Activated CD4-positive, CD25-positive, alpha-beta regulatory T cell treated with anti-CD3 and anti-CD28 coated beads, Interleukin-2, amount 50 U/mL, for 24 hours (primary cell): ENCODE measurements at places on chromosomes 13 and 19.

GRCh38 chr19:16604615-16605014, 23.4 kb downstream of the MED26 start:
- no peak for ATAC-seq

DNA sequence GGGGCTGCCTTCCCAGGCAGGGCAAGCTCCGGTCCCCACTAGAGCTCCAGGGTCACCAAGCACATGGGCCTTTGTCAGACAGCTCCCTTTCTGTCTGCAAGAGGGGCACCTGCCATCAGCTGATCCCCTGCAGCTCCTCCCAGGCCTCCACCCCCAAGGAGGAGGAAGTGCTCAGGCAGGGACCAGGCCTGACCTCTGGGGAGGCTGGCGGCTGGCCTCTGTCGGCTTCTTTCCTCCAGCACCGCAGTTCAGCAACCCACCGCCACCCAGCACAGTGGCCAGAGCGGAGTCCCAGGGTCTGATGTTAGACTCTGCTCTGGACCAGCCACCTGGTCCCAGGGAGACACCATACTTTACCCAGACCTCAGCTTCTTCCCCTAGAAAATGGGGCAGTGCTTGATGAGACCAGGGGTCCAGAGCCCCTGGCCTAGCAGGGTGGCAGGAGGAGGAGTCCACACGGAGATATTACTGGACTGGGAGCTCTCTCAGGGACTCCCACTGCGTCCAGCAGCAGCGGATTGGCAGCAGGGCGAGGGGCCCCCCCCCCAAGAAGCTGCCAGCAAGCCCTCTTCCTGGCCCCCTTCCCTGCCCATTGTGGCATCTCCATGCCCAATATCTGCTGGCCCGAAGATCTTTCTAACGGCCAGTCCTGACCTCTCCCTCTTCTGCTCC, 24.1 kb downstream of the NKPD1 start:
- ATAC-seq = no peak

DNA sequence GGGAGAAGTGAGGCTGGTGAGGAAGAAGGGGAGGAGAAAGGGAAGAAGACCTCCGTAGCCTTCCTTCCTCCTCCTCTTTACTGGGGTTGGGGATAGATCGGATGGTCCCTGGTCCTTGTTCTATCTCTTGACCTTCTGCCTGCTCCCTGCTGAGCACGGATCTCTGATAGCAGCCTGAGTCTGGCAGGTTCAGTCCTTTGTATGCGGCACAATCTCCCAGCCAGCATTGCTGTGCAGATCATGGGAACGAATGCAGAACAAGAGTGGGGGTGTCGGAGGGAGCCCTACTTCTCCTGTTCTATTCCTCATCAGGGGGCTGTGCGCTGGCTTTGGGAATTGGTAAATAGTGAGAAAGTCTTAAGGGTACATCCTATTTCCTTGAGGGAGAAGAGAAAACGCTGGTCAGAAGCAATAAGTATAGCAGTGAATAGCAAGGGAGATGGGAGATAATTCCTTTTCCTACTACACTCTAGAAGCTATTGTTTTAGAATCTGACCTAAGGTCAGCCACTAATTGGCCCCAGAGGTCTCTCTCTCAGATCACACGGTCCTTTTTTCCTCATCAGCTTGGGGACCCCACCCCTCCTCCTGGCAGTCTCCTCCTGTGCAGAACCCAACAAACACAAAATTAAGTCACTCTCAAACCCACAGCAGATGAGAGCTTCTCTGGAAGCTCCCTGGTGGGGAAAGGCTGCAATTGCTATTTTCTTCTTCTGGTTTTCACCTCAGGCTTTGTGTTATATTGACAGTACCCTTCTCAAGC, 41.0 kb downstream of the KL start:
- ATAC-seq = no peak

DNA sequence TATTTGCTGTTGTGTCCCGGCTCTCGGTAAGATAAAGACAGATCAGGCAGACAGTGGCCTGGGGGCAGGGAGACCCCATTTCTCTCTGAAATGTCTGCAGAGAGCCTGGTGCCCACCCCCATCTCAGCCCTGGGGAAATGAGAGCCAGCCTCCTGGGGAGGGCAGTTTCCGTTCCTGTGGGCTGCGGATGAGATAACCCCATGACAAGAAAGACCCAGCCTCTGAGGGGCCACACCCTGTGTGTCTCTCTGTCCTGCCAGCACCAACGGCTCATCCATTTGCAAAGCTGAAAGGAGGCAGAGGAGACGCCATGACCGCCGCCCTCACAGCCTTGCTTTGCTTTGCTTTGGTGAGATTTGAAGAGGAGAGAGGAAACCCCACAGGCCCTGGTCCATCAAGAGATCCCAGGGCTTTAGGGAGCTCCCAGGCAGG, 28.1 kb upstream of the KIR3DL3 start:
- ATAC-seq = no peak

DNA sequence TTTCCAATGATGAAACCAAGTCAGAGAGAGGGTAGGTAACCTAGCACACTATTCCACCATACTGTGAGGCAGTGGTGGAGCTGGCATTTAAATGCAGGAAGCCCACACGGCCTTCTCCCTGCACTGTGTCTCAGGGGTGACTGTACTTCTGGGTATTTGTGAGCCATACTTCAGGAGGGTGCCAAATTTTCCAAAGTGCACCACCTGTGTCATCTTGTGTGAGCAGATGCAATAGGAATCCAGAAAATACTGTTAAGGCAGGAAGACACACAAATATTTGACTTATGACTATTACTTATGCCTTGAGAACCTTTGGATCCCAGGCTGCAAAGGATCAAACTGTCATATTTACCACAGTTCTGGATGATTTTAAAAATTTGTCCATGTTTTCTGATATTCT, 17.3 kb downstream of the ZNF229 start:
- ATAC-seq = no peak

DNA sequence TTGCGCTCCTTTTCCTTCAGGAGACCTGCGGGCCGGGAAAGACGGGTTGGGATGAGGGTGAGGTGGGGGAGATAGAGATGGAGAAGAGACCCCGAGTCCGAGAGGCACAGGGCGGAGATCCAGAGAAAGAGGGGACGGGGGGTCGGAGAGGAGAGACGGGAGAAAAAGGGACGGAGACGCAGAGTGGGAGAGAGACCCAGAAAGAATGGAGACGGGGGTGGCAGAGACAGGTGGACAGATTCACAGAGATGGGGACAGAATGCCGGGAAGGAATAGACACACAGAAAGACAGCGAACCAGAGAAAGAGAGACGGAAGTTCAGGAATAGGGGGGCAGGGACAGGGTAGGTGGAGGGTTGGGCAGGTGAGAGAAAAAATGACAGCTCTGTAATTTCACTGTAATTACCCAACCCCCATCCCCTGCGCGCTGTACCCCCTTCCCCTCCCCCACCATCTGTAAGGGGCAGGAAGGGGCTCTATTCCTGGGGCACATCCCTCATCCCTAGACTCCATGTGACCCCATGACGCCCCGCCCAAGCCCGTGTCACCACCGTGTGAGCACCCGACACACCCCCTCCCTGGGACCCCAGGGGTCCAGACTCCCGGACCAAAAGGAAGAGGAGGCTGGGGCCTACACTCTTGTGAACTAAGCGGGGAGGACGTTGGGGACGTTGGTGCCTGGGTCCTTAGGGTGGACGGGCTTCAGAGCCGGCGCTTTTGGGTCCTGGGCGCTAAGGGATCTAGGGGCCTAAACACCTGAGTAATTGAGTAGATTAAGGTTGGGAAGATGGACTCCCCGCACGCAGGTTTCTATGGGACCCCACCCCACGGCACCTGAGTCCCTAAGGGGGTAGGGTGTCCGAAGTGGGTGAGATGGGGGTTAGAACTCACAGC, 967 bp downstream of the DBP start:
- ATAC-seq = no peak

DNA sequence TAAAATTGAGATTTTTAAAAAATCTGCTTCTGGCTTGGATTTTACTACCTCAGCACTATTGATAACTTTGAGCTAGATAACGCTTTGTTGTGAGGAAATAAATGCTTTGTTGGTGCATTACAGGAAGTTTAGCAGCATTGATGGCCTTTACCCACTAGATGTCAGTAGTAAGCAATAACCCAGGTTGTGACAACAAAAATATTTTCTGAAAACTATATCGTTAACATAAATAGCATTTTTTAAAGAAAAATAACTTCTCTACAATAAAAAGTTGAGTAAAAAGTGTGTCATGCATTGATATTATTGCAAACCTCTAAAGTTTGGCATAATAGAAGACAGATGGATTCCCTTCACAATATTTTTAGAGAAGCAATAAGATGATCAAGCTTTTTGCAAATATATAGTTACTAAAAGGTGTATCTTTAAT, 1246.5 kb downstream of the UQCRFS1 start:
- no peak for ATAC-seq

GRCh38 chr13:40604135-40604534, 62.3 kb downstream of the FOXO1 start:
- ATAC-seq = no peak

DNA sequence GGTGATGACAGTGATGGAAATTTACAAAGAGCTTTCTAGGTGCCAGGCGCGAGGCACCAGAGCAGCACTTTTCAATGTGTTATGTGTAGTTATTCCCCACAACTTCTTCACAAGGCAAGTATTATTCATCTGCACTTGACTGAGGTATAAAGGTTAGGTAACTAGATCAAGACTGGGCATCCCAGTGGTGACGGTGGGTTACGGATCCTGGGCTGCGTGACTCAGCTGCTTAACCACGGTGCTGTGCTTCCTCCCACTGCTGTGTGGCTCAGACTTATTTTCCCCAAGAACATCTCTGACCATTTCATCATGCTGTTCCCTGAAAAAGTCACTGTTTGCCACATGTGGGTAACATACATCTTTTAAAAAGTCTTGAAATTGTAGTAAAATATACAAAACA, 19.3 kb downstream of the EDDM13 start:
- no peak for ATAC-seq

GRCh38 chr13:45238945-45239795, 38.3 kb upstream of the KCTD4 start:
- no peak for ATAC-seq
